Activated CD4-positive, alpha-beta T cell treated with anti-CD3 and anti-CD28 coated beads for 4 hours (primary cell): ENCODE measurements at places on chromosomes 7 and 10.

- no peak for DNase-seq
Observed at GRCh38 chr7:102009628-102010027, 192.2 kb downstream of the CUX1 start.

GRCh38 chr10:61964949-61965702, 63.6 kb downstream of the ARID5B start:
- DNase-seq, result no peak

GRCh38 chr7:102978284-102978683, 65.5 kb downstream of the LRRC17 start:
- DNase-seq, result no peak

DNA sequence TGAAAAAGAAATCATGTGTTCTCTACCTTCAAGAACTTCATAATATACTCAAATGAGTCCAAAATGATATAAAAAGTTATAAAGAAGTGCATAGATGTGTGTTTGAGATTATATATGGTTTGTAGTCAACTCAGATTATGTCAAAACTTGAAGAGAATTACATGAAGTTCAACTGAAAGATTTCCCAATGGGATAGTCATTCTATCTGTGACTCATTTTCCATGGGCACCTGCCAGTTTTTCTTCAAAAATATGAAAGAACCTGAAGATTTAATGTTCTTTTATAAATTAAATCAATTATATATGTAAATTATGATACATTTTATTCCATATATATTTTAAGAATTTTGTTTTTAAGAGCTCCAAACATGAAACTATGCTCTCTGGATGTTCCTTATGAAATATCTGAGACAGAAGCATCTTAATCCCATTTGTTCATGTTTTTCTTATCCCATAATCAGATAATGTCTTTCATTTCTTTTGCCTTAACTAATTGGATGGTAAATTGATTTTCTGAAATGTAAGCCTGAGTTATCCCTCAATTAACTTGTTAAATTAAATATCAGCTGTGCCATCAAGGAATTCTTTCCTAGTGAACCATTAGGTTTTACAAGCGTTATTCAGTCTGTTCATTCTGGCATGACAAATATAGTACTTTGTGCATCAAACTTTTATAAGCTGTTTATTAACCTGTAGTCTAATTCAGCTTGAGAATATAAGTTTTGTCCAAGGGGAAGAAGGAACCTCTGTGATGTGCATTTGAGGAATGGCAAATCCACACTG, 387.1 kb downstream of the IPMK start:
- DNase-seq, result no peak

GRCh38 chr7:21868576-21868850, 77.2 kb downstream of the CDCA7L start:
- no peak for DNase-seq

GRCh38 chr10:66795866-66796265, 130.0 kb upstream of the LRRTM3 start:
- DNase-seq, result no peak

- peak; percentile 50 for DNase-seq
Observed at GRCh38 chr10:7121154-7121797, 289.6 kb downstream of the SFMBT2 start.

GRCh38 chr7:141042222-141043193, 27.8 kb upstream of the MRPS33 start:
- DNase-seq, result no peak

DNA sequence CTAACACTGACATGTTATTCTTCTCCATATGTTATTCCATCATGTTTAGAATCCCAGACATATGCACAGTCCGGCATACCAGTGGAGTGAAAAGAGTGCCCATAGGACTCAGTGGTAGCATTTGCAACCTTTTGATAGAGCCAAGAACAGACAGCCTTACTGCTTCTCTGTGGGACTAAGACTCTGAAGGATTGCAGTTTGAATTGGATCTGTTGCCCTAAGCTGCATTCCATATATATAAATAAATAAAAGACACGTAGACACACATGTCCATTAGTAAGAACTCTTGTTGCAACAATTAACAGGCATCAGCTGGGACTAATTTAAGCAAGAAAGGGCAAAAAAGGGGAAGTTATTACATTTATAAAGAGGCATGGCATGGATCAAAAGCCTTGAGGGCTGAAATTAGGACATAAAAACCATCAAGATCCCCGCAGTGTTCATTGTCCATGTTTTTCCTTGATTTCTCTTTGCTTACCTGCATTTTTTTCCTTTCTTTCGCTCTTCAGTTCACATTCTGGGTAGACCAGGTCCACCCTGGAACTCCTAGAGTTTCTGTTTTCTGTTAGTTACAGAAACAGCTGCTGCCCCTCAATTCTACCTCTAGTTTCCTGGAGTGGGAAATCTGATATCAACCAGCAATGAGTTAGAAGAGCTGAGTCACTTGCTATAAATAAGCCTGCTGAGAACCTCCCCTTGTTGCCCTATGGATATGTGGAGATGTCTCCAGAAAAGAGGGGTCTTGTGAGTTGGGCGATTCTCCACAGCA, 132.4 kb downstream of the SORCS1 start:
- no peak for DNase-seq

GRCh38 chr10:100504096-100504495, 15.6 kb downstream of the SEC31B start:
- no peak for DNase-seq

DNA sequence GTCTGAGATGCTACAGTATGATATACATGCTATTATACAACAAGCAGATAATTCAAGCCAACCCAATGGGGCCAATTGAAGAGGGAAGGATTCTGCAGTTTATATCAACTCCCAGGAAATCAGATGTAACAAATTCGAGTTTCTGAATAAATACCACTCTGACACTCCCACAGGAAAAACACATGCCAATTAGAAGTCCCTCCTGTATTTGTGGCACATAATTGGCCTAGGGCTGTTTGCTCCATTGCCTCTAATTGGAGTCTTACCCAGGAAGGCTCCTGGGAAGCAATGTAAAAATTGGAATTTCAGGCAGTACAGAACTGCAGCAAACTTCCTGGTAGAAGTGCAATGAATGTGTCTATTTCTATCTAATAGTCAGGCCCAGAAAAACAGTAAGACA, 4.7 kb downstream of the PPA1 start:
- DNase-seq, result no peak

- no peak for DNase-seq
Observed at GRCh38 chr10:408236-408635, 273.0 kb downstream of the ZMYND11 start.

DNA sequence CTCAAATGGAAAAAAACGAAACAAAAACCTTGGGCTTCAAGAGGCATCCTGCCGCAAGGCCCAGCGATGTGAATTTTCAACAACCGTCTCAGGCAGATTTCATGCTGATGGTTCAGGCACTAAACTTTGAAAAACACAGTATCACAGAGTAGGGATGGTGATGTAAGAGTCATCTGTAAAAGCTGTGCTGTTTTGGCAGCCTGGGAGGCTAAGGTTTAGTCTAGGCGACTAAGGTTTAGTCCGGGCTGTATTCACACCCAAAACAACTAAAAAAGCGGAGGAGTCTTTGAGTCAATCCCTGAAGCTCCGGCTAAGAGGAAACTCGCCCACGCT, 420 bp upstream of the MINPP1 start:
- DNase-seq, result no peak
